ENCODE measurements at places on chromosomes 12 and 14.

DNA sequence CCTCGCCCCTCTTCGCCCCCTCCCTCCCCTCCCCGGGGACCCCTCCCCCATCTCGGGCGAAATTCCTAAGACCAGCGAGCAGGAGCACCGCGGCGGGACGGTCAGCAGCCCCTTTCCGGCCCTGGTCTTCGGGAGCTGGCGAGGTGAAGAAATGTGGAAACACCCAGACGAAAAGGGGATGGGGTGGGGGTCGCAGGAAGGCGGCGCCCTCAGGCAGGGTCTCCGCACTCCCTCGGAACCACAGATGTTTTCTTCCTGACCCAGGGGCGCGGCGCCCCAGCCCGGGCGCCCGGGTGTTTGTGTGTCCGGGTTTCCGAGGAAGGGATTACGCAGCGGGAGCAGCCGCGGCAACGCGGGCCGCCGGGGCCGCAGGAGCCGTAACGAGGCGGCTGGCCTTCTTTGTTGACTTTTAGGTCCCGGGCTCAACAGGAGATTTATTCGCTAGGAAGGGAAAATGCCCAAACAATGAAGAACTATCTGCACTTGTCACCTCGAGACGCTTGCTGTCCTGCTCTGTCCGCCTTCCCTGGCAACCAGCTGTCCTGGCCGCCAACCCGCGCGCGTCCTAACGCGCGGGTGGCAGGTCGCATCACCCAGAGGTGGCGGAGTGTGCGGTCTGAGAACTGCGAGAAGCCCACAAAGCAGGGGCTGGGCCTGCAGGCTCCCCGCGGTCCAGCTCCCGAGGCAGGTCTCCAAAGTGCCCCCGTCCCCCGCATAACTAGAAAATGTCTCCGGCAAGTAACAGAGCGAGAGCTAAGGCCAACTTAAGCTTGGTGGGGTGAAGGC, 7.0 kb downstream of the FOXA1 start:
- DNase-seq: no peak

GRCh38 chr14:55897031-55897430, 221.2 kb upstream of the PELI2 start:
- DNase-seq: no peak

GRCh38 chr14:87161502-87161901, 831.5 kb downstream of the GALC start:
- DNase-seq: no peak

DNA sequence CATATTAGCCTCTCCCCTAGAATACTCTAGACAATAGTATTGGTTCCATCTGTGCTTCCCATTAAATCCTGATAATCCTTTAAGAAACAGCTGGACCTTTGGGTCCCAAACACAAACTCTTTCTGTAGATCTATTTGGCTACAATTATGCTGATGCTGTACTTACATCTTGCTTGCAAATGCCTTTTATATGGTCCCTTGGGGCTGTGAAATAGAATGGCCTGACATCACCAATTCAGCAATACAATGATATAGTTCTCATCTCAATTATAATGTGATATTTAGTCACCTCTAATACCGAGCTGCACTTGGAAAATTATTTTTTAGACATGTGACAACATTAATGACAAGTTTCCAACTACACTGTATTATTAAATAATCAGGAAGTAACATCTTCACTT, 261.5 kb downstream of the SOX5 start:
- DNase-seq: no peak

GRCh38 chr14:68511129-68512047, 281.5 kb downstream of the ZFP36L1 start:
- DNase-seq: no peak

DNA sequence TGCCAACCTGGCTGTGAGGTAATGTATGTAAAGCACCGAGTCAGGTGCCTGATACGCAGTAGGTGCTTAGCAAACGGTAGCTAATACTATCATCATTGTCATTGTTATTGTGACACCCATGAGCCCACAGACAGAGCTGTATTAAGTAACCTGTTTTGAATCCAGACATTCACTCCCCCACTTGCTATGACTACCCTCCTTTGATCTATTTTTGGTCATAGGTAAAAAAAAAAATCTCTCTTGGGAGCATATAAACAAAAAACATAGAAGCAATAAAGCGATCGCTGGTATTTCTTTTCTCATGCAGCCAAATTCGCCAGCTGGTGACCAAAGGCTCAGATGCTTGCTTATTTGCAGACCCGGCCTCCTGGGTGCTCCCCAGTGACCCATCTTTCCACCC, 330.2 kb downstream of the DPF3 start:
- no peak for DNase-seq

- DNase-seq: peak; percentile 79
Measured at GRCh38 chr12:64679487-64680001, 69.2 kb downstream of the RASSF3 start.

GRCh38 chr14:81536241-81536771, 2.7 kb upstream of the SEL1L start:
- DNase-seq: no peak
